Heart left ventricle (tissue), 16 donors: ENCODE measurements at places on chromosomes 7 and 10. TPM values are rescaled to one million over a fixed set of nuclear protein-coding genes. Genes with fewer than 3 reads are reported as not detected.
A peak's percentile ranks its signal among the peaks of the same experiment; 100 is the strongest.

- DNase-seq = peak; percentile 72
- H3K4me1 ChIP-seq = peaks cover 4% of the 10 kb centered on the region
- no peak overlapping the region for H3K4me3 ChIP-seq
- H3K27me3 ChIP-seq = no peaks in the 10 kb centered on the region
- no peaks in the 10 kb centered on the region for H3K36me3 ChIP-seq
Measured at GRCh38 chr10:104076743-104077160, 8.9 kb downstream of the COL17A1 start.

DNA sequence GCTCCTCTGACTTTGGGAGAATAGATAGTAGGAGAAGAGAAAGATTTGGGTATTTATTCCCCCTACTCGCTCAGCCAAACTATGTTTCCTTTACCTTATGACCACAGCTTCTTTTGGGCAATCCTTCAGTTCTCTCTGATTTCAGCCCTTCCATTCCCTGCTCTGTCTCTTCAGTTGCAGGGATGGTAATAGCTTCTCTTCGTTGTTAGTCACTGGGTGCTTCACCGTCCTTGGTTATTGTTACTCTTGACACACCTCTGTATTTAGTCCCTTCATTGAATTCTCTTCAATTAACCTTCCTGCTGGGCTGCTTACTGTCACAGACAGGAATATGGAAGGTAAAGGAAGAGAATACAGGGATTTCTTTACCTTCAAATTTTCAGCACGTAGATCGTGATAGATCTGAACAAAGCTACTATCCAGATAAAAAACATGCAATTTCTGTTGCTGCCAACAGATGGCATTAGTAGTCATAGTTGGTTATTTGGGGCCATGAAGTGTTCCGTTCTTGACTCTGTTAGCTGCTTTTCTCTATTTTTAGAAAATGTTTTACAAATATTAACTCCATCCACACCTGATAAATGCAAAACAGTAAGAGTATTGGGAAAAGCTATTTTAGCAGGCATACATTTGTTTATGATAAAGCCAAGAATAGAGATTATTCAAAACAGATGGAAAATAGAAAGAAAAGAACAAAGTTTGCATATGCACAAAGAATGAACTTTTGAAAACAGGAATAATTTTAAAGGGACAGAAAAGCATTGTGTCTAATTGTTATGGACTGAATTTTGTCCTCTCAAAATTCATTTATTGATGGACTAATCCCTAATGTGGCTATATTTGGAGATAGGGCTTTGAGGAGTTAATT is 14.0 kb upstream of the PTTG1IP2 start:
- H3K27ac ChIP-seq = no peak overlapping the region
- H3K4me3 ChIP-seq = peak overlapping the region; percentile 22
- H3K4me1 ChIP-seq = no peaks in the 10 kb centered on the region

GRCh38 chr7:69677054-69677852 is 79.0 kb downstream of the AUTS2 start:
- peaks cover 14% of the 10 kb centered on the region for H3K4me1 ChIP-seq
- H3K36me3 ChIP-seq = no peaks in the 10 kb centered on the region
- H3K27ac ChIP-seq = no peak overlapping the region
- H3K4me3 ChIP-seq = no peak overlapping the region
- no peak for DNase-seq

DNA sequence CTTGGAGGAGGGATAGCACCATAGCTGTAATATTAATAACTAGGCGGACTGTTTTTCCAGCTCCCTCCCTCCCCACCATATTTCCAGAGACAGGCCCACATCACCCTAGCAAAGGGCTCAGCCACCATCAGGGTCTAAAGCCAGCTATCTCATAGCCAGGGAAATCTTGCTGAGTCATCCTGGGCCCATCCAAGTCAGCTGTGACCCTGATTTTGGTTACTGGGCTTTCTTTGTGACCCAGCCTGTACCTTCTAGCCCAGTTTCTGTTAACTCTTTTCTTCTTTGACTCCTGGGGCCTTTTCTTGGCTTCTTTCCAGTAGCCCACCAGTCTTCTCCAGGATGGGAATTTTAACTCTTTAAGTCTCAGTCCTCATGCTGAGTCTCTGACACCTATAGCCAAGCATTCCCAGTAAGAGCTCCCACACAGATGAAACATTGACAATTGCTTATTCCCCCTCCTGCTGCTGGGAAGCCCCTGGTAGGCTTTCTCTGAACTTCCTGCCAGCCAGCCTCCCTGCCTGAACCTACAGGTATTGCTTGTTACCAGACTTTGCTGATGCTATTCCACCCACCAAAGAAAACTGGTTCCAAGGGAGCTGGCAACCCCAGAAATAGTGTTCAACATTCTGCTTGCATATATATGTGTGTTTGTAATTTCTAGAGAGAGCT is 34.8 kb upstream of the ADO start:
- H3K4me3 ChIP-seq = no peak overlapping the region
- H3K36me3 ChIP-seq = no peaks in the 10 kb centered on the region
- no peaks in the 10 kb centered on the region for H3K27me3 ChIP-seq
- peaks cover 29% of the 10 kb centered on the region for H3K4me1 ChIP-seq
- no peak for DNase-seq

GRCh38 chr7:32102432-32102873 is 32.2 kb upstream of the PDE1C start:
- H3K36me3 ChIP-seq = no peaks in the 10 kb centered on the region
- H3K4me1 ChIP-seq = peaks cover 21% of the 10 kb centered on the region
- no peak overlapping the region for H3K4me3 ChIP-seq

GRCh38 chr10:58632216-58632615 is 119.5 kb downstream of the BICC1 start:
- H3K4me1 ChIP-seq = peaks cover 5% of the 10 kb centered on the region
- DNase-seq = no peak
- H3K27ac ChIP-seq = no peak overlapping the region
- no peaks in the 10 kb centered on the region for H3K36me3 ChIP-seq
- H3K27me3 ChIP-seq = no peaks in the 10 kb centered on the region
- H3K4me3 ChIP-seq = no peak overlapping the region

DNA sequence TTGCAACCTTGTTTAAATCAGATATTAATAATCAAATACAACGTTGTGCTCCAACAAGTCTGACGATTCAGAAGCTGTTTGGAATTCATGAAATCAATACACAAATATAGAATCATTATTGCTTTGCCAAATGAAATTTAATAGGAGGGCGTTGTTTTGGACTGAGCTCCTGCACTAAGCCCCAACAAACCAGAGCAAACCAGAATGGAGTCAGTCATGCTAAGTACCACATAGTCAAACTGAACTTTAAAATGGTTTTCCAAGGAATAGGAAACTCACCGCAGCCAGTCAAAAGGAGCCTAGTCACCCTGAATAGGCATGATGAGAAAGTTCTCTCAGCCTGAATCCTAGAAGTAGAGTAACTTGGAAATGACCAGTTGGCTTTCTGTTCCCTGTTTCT is 53.7 kb downstream of the HACD1 start:
- no peaks in the 10 kb centered on the region for H3K36me3 ChIP-seq
- no peaks in the 10 kb centered on the region for H3K27me3 ChIP-seq
- no peak overlapping the region for H3K27ac ChIP-seq
- DNase-seq = no peak

DNA sequence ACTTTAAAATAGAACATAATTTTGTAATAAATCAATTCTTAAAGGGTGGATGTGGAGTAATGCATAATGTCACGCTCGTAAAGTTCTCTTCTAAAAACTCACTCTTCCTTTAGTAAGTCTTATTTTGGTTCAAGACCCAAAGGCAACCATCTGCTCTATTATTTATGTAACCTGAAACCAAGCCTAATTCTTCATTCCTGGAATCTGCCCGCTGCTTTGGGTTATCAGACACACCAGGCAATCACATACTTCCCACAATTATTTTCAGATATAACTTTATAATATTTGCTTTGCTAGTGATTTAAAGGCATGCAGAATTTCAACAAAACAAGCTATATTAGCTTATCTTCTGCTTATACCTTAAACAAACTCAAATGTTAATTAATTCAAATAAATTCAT is 39.0 kb downstream of the RAB11FIP2 start:
- no peaks in the 10 kb centered on the region for H3K27me3 ChIP-seq
- no peak for DNase-seq
- H3K4me1 ChIP-seq = no peaks in the 10 kb centered on the region
- no peak overlapping the region for H3K4me3 ChIP-seq
- H3K27ac ChIP-seq = no peak overlapping the region

GRCh38 chr7:27124902-27125689 is 5.5 kb downstream of the HOXA4 start:
- DNase-seq = no peak
- H3K4me3 ChIP-seq = no peak overlapping the region
- H3K27me3 ChIP-seq = peaks cover 84% of the 10 kb centered on the region

DNA sequence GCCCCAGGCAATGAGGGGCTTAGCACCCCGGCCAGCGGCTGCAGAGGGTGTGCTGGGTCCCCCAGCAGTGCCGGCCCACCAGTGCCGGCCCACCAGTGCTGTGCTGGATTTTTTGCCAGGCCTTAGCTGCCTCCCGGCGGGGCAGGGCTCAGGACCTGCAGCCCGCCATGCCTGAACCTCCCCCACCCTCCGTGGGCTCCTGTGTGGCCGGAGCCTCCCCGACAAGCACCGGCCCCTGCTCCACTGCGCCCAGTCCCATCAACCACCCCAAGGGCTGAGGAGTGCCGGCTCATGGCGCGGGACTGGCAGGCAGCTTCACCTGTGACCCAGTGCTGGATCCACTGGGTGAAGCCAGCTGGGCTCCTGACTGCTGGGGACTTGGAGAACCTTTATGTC is 3.5 kb upstream of the ACSL5 start:
- H3K27ac ChIP-seq = no peak overlapping the region
- DNase-seq = no peak
- H3K36me3 ChIP-seq = no peaks in the 10 kb centered on the region
- no peaks in the 10 kb centered on the region for H3K27me3 ChIP-seq

GRCh38 chr7:17063045-17063383 is 181.2 kb upstream of the AGR3 start:
- H3K27ac ChIP-seq = no peak overlapping the region
- no peaks in the 10 kb centered on the region for H3K27me3 ChIP-seq
- H3K4me3 ChIP-seq = no peak overlapping the region
- DNase-seq = no peak
- H3K36me3 ChIP-seq = no peaks in the 10 kb centered on the region
- H3K4me1 ChIP-seq = no peaks in the 10 kb centered on the region

GRCh38 chr7:124009321-124009720 is 23.5 kb downstream of the TMEM229A start:
- H3K27me3 ChIP-seq = no peaks in the 10 kb centered on the region
- H3K36me3 ChIP-seq = no peaks in the 10 kb centered on the region
- H3K4me1 ChIP-seq = no peaks in the 10 kb centered on the region
- H3K4me3 ChIP-seq = no peak overlapping the region

- H3K27me3 ChIP-seq = no peaks in the 10 kb centered on the region
- H3K27ac ChIP-seq = no peak overlapping the region
- no peaks in the 10 kb centered on the region for H3K4me1 ChIP-seq
- H3K4me3 ChIP-seq = no peak overlapping the region
- H3K36me3 ChIP-seq = no peaks in the 10 kb centered on the region
Measured at GRCh38 chr7:46654546-46655443, 733.7 kb upstream of the IGFBP3 start.

- peaks cover 6% of the 10 kb centered on the region for H3K4me1 ChIP-seq
- no peak for DNase-seq
- H3K4me3 ChIP-seq = no peak overlapping the region
- H3K27ac ChIP-seq = no peak overlapping the region
Measured at GRCh38 chr10:35172574-35172973, 45.9 kb downstream of the CREM start.

- H3K4me3 ChIP-seq = peak overlapping the region; percentile 74
- H3K27me3 ChIP-seq = no peaks in the 10 kb centered on the region
- no peaks in the 10 kb centered on the region for H3K4me1 ChIP-seq
- H3K36me3 ChIP-seq = no peaks in the 10 kb centered on the region
- H3K27ac ChIP-seq = peak overlapping the region; percentile 62
- no peak for DNase-seq
Measured at GRCh38 chr7:156640949-156641485, 443 bp downstream of the RNF32 start.

GRCh38 chr7:28078036-28078901 is 102.3 kb downstream of the JAZF1 start:
- H3K4me1 ChIP-seq = peaks cover 6% of the 10 kb centered on the region
- no peaks in the 10 kb centered on the region for H3K27me3 ChIP-seq
- no peak overlapping the region for H3K27ac ChIP-seq

PRSS37 gene
- total RNA-seq = not detected

PRR15 gene
- 0.20 TPM for total RNA-seq

PARD3 gene
- 34.6 TPM for total RNA-seq

UTF1 gene
- not detected for total RNA-seq

FOXI2 gene
- 0.22 TPM for total RNA-seq

TIAL1 gene
- 64.6 TPM for total RNA-seq
